A549 treated with ZK216348 at 1 μM for 4 hours (cell line): ENCODE measurements at places on chromosomes 12 and 14. TPM values are rescaled to one million over a fixed set of nuclear protein-coding genes. Genes with fewer than 3 reads are reported as not detected.

Gene PRH2
- total RNA-seq: not detected in 5 replicates

Gene EML1
- 33.3 to 45.4 TPM (median 38.2 TPM) in 5 replicates for total RNA-seq

Gene CIROP
- total RNA-seq: not detected in 5 replicates

Gene KCNC2
- not detected in 5 replicates for total RNA-seq
